Lower leg skin (tissue), 4 donors: ENCODE measurements at places on chromosomes 12 and 14. TPM values are rescaled to one million over a fixed set of nuclear protein-coding genes. Genes with fewer than 3 reads are reported as not detected.
A peak's percentile ranks its signal among the peaks of the same experiment; 100 is the strongest.

DNA sequence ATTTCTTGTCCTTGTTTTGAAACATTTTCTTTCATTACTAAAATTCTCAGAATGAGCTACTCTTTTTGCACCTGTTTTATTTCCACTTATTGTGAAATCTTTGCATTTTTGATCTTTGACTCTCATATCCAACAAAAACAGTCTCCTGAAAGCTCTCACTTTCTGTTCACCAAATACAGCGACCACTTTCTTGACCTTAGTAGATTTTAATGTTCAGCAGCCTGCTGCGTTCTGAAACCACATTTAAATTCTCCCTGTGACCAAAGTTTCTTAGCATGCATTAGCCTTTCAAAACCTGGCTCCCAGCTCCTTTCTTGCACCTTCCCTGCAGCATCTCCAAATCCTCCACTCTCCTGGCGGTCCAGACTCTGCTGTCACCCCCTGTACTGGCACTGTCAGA is 404.4 kb upstream of the PDE3A start:
- no peak for DNase-seq

- DNase-seq, result no peak
These were observed 153.9 kb downstream of the PIK3C2G start for GRCh38 chr12:18415227-18415626.

The MMP19 gene
- total RNA-seq, result 9.0 TPM

- no peak for DNase-seq
These were observed 1036.6 kb downstream of the TRHDE start for GRCh38 chr12:73308747-73309146.

The TRHDE gene
- total RNA-seq, result 1.7 TPM

- DNase-seq, result no peak
These were observed 270.0 kb upstream of the CAND1 start for GRCh38 chr12:66999141-66999540.

The CD27 gene
- 0.89 TPM for total RNA-seq

The CLEC4A gene
- 2.3 TPM for total RNA-seq

GRCh38 chr12:130288691-130289090 is 49.0 kb upstream of the PIWIL1 start:
- no peak for DNase-seq

DNA sequence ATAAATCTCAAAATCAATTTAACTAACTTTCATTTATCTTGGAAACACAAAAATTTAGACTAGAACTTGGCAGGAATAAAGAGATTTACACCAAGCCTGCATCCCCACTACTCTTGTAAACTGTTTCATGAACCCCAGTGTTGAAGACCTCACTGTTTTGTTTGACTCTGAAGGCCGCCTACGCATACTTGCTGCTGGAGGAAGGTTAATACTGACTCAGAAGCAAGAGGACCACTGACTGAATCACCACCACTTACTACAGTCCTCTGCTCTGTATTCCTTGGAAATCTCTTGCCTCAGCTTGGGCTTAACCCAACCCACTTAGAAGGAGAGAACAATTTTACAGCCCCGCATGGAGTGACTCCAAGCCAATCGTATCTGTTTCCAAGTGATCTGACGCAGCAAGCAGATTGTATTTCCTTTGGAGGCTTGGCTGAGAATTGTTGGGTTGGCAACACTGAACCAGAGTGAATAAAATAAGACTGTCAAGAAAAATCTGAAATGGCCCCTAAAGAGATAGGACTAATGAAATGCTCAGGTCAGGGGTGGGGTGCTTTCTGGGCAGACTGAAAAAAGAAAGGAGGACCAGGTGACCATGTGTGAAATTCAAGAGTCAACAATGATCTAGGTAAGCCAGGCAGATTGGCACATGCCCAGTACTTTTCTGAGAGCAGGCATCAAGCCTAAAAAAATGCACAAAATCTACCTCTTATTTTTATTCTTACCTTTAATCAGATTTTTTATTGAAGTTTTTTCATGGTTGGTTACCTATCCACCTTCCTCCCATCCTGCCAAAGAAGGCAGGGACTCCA is 248.6 kb downstream of the ZFP36L1 start:
- peak; percentile 94 for DNase-seq

The DCTN2 gene
- total RNA-seq, result 257 TPM

The NPAS3 gene
- not detected for total RNA-seq

The OASL gene
- total RNA-seq, result 0.25 TPM

DNA sequence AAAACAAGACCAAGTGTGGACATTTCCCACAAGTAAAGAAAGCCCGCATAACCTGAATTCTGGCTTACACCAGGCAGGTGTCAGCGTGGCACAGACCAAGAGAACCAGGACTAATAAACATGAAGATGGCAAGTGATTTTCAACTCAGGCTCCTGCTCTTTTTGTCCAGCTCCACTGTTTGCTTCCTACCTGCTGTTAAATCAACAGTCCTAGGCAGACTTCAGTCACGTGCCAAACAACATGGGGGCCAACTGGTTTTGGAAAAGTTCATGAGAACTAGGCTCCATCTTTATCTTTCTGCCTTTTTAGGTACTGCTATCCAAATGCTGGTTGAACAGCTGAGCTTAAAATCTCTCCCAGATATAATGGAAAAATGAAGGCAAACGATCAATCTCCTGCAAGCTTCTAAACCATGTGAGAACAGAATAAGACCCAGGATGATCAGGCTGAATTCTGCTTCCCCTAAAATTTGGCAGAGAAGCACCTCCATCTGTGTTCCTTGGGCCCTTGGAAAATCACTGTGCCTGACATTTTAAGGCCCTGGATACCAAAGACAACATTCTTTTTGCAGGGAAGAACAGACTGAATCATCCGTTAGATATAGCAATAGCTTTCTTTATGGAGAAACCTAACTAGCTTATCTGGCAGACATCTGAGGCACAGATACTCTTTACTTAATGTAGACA is 215.6 kb upstream of the USP15 start:
- no peak for DNase-seq

The CMA1 gene
- total RNA-seq, result 0.63 TPM

DNA sequence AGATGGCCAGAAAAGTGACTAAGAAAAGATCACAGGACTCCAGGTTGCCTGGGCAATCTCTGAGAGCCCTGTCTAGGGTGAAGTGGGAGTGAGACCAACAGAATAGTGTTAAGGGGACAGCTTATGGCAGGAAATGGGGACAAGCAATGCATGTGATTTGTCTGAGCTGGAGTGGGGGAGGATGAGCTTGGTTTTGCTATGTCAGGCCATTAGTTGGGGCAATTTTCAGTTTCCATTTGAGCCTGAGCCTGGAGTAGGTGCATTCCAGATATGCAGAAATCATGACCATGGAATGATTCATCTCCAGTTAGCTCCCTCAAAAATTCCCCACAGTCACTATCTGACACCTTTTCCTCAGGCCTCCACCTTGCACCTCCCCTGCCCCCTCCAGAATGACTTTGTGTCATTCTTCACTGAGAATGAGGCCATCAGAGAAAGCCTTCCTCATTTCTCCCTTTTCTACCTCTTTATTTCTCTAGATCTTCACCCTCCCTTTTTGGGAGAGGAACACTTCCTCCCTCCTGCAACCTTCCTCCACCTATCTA is 150.9 kb upstream of the PLEKHG7 start:
- DNase-seq, result no peak

GRCh38 chr12:131075611-131076010 is 121.9 kb downstream of the ADGRD1 start:
- no peak for DNase-seq

DNA sequence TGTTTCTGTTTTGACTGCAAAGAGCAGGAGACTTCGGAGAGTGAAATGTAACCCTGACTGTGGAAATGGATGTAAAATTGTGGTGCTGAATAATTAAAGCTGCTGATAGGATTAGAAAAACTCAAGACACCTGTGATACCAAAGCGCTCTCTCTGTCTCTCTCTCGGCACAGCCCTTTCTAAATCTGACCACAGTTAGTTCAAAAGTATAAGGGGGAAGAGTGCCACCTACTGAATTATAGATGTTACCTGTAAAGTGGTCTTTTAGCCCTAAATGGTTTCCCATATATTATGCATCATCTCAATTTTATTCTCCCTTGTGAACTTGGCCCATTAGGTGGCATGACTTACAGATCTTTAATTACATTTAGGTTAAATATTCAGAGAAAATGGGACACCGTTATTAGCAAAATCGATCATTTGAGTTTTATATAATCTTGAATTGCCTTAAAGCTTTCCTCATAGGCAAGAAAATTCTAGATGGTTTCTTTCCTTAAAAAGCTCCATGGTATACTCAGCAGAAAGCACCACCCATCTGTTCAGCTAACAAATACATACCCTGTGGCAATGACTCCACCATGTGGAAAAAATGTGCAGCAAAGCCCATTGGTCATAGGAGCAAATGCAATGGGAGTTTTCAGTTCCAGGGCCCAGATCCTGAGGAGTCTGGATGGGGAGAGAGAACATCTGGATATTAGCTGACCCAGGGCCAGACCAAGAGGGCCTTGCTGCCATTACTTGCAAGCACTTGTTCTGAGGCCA is 18.1 kb downstream of the RFC5 start:
- DNase-seq, result no peak

The CLEC7A gene
- total RNA-seq, result 4.8 TPM

DNA sequence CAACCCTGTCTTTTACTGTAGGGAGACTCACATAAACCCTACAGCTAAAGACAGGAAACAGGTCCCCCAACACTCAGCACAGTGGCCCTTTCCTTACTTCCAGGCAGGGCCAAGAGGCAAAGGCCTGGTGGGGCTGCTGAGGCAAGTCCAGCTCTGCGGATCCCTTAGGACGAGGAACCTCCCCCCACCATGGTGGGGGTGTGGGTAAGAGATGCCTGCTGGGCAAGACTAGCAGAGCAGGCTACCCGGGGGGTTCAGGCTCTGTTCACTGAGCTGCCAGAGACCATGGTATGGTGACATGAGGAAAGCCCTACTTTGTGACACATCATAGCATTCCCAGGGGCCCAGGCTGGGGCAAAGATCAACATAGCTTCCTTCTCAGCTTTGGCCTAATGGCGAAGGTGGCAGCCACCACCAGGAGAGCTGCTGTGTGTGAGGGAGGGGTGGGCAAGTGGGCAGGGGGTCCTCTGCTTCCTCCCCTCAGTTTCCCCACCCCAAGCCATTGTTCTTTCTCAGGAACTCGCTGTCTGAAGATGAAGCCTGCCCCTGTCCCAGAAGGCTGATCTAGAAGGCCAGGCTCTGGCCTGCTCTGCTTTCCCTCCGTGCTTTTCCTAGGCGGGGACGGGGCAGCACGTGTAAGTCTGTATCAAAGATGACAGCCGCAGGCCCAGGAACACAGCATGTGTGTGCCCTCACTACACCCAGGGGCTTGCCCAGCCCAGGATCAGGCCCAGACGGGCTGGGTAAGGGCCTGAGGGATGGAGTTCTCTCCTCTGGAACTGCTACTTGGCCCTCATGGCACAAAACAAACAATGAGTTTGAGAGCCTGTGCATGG is 10.1 kb upstream of the TINF2 start:
- DNase-seq, result no peak

GRCh38 chr12:39764944-39765560 is 145.4 kb upstream of the ABCD2 start:
- DNase-seq, result no peak

The MMP17 gene
- total RNA-seq, result 11.6 TPM

- no peak for DNase-seq
These were observed 7.5 kb downstream of the PTPN6 start for GRCh38 chr12:6958609-6959057.

- DNase-seq, result no peak
These were observed 28.4 kb downstream of the BCL2L14 start for GRCh38 chr12:12099102-12099501.

DNA sequence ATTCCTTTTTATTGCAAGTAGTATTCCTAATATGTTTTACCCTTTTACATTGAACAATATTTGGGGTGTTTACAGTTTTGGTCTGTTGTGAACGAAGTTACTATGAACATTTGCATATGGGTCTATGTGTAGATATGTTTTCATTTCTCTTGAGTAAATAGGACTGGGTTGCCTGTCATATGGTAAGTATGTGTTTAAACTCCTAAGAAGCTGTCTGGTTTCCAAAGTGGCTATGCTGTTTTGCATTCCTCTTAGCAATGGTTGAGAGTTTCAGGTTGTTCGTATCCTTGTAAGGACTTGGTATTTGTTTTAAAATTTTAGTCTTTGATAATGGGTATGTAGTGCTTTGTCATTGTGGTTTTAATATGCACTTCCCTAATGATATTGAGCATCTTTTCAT is 6.3 kb downstream of the METAP2 start:
- DNase-seq, result no peak

DNA sequence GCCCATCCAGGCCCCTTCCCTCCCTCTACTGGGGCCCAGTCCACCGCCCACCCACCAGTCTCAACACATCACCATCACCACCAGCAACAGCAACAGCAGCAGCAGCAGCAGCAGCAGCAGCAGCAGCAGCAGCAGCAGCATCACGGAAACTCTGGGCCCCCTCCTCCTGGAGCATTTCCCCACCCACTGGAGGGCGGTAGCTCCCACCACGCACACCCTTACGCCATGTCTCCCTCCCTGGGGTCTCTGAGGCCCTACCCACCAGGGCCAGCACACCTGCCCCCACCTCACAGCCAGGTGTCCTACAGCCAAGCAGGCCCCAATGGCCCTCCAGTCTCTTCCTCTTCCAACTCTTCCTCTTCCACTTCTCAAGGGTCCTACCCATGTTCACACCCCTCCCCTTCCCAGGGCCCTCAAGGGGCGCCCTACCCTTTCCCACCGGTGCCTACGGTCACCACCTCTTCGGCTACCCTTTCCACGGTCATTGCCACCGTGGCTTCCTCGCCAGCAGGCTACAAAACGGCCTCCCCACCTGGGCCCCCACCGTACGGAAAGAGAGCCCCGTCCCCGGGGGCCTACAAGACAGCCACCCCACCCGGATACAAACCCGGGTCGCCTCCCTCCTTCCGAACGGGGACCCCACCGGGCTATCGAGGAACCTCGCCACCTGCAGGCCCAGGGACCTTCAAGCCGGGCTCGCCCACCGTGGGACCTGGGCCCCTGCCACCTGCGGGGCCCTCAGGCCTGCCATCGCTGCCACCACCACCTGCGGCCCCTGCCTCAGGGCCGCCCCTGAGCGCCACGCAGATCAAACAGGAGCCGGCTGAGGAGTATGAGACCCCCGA is 6.8 kb upstream of the RNU7-1 start:
- peak; percentile 92 for DNase-seq

The PMCH gene
- not detected for total RNA-seq
